Sigmoid colon (tissue), 7 donors: ENCODE measurements at places on chromosomes 13 and 19. TPM values are rescaled to one million over a fixed set of nuclear protein-coding genes. Genes with fewer than 3 reads are reported as not detected.

DNA sequence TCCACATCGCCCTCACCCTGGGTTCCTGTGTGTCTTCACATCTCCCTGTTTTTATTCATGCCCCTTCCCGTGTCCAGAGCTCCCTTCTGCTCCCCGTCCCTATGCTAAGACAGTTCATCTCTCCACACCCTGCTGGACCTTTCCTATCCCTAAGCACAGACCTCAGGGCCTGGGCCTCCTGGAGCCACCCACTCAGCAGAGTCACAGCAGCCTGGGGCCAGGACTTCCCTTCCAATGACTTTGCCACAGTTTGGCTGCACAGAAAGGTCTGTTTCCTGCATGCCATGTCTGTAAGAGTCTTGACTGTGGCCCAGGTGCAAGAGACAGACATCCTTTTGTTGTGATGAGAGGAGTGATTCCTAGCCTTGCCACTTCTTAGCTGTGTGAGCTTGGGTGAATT lies 470.7 kb downstream of the TSHZ3 start:
- no peak for DNase-seq

GRCh38 chr19:31639306-31639705 lies 290.1 kb upstream of the TSHZ3 start:
- no peak for DNase-seq

- peak; percentile 56 for DNase-seq
These were observed 5.1 kb upstream of the CCDC97 start for GRCh38 chr19:41304706-41305483.

Gene LILRB5
- 11.4 TPM for total RNA-seq

DNA sequence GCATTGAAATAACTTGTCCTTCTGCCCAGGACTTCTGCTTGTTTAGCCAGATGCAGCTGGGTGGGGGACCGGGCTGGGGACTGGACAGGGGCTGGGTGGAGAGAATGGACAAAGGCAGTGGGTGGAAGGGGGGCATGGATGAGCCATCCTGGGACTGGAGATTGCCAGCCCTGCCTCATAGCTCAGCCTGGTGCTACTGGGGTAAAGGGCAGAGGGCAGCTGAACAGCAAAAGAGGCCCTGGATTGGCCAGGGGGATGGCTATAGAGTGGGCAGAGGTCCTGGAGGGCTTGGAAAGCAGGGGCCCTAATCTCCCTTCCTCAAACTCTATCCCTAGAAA lies 17.7 kb upstream of the PLAUR start:
- no peak for DNase-seq

DNA sequence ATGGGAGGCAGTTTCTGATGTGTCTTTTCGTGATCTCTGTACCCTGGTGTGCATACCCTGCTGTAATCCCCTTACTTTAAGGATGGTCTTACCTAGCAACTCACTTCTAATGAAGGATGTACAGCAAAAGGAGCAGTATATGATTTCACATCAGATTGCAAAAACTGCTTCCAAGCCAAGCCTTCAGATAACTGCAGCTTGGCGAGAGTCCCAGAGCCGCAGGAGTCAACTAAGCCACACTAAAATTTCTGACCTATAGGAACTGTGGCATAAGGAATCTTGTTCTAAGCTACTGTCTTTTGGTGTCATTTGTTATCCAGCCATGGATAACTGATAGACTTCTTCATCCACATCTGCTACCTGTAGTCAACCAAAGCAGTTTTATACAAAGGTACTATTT lies 496.7 kb downstream of the GPC6 start:
- no peak for DNase-seq

DNA sequence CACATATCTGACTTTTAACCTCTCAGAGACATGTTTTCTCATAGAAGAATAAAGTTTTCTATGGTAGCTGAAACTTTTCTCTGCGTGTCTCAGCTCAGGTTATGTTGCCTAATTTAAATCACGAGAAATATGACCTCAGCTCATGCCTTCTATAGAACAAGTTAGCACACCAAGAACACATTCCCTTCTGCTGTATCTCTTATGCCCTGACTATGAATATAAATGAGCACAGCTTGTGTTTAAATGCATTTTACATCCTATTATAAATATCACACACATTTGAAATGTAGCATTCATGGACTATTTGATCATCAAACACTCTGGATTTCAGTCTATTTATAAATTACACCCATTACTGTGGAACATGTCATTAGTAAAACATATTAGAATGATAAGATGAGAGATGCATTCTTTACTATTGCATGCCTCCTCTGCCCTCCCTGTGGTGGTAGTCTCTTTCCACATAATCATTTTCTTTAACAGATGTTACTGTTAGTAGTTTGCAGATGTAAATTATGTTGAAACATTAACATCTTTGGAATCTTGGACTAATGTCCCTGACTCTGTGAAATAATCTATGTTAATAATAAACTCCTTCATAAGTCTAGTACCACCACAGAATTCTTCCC lies 2044.9 kb upstream of the PCDH20 start:
- no peak for DNase-seq

DNA sequence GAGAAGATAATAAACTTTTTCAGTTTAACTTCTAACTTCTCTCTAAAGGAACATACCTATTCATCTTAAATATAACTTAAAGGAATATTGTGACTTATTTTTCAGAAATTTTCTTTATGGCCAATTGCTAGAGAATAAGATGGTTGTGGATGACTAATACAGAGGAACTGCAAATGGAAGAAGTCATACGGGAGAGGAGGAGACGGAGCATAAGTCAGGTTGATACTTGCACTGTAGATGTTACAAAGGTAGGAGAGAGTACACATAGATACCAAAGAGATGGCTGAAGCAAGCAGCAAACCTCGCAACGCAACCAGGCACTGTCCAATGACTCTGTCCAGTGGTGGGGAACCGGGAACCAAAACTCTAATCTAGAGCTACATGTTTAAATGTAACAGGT lies 963.4 kb downstream of the PCDH9 start:
- DNase-seq = no peak

- no peak for DNase-seq
These were observed at the start of gene IGSF23 for GRCh38 chr19:44613295-44614178. IGSF23 (plus strand) TSS chr19:44613563; CDS start chr19:44613646, 83 bp downstream.

DNA sequence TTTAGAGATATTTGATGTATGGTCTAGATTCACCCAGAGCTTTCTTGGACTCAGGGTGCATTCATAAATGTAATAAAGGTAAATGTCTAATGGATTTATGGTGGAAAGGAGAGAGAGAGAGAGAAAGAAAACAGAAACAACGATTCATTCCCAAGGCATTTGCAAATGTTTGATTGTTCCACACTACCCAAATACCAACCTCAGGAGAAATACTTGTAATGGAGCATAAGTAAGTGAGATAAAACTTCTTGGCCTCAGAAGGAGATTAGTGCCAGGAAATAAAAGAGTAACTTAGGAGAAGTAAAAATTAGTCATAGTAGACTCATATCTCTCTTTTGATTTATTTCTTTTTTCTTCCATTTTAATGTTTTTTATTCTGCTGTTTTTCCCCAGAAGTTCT lies 40.6 kb upstream of the DGKH start:
- DNase-seq = no peak

Gene CYP4F11
- 0.66 TPM for total RNA-seq

Gene JAK3
- total RNA-seq = 2.0 TPM

- DNase-seq = no peak
These were observed 148.3 kb downstream of the PDS5B start for GRCh38 chr13:32734511-32734910.

Gene VSIG10L
- 0.68 TPM for total RNA-seq

- no peak for DNase-seq
These were observed 6.4 kb upstream of the ZNF333 start for GRCh38 chr19:14683439-14683838.

- DNase-seq = no peak
These were observed 74.8 kb downstream of the ABCC4 start for GRCh38 chr13:95226476-95226875.

GRCh38 chr19:1811472-1811894 lies 593 bp downstream of the ATP8B3 start:
- DNase-seq = peak; percentile 86

GRCh38 chr13:91313581-91313980 lies 33.9 kb upstream of the MIR17HG start:
- DNase-seq = no peak

DNA sequence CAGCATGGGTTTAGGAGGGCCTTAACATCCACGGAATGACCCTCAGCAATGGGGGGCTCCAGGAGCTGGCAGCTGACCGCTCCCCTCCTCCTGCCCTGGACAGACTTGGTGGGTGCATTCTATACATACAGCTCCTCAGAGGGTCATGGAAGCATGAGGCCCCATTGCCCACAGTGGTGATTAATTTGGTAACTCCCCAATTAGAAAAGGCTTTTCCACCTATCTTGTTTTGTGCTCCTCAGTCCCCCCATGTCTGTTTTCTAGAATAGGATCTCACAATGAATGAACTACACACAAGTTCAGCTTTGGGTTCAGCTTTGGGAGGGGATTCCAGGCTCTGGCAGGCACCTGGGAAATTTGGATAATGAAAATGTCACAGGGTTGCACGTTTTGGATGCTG lies 707.8 kb downstream of the UQCRFS1 start:
- DNase-seq = peak; percentile 52

DNA sequence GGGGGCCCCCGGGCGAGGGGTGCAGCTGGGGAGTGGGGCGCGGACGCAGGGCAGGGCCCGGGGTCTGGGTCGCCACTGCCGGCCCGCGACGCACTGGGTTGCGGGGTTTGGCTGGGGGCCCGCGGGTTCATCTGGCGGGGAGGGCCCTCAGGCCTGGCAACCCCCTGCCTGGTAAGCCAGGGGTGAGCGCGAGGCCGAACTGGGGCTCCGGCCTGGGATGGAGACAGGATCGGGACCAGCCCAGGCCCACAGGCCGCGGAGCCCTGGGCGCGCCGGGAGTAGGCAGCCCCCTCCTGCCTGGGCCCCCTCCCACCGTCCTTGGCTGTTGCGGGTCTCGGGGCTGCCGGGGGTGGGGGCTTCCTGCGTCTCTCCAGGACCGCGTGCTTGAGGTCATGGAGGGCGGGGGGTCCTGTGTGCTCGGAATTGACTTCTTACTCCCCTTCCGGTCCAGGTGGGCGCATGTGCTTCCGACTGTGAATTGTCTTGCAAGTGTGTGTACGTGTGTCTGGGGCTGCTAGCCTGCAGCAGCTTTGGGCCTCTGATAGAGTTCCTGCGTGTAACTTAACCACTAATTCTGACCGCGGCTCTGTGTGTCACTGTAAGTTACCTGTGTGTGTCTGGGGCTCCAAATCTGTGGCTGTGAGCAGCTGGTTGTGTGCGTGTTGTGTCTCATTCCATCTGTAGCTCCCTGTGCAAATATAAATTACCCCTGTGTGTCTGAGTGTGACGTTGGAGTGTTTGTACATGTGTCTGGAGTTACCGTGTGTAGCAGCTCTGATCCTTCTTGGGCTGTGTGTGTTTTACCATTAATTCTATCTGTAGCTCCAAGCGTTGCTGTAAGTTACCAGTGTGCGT lies 751 bp downstream of the GRAMD1A start:
- no peak for DNase-seq

DNA sequence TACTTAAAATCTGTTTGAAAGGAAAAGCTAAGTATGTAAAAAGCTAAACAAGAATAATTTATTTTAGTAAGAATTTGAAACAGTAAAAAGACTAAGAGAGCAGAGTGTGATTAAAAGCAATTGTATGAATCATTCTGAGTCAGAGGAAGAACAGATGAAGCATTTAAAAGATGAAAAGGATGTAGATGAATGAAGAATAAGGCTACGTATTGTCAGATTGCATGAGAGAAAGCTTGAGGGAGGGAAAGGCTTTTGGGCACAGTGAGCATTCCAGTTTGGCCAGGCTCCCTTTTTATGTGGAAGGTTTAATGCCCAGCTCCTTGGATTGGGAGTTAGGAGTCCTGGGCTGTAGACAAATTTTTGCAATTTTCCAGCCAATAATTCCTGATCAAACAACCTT lies 117.7 kb downstream of the FREM2 start:
- DNase-seq = no peak

DNA sequence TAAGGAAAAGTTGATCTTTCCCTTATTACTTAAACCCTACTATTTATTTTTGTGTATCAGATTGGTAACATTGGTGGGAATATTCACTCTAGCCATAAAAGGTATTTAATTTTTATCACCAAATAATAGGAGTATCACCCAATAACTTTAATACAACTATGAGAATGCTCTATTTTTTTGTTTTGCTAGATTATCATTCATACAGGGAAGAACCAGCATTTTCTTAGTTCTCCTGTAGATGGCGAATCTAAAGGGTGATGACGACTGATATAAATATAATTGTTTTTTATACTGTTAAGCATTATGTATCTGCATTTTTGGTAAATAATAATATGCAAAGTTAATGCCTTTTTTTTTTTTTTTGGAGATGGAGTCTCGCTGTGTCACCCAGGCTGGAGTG lies 7.9 kb upstream of the FRY start:
- no peak for DNase-seq

DNA sequence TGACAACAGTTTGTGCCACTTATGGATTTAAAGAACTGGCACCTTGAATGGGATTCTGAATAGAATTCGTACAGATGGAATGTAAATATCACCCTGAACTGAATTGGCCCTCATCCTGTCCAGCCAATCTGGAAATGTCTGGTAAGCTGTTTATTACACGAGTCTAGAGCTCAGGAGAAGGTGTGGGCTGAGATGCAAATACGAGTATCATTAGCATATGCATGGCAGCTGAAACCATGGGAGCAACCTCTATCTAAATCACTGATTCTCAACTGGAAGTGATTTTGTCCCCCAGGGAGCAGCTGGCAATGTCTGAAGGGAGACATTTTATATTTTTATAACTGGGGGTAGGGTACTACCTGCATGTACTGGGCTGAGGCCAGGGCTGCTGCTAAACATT lies 15.6 kb upstream of the VWA8 start:
- DNase-seq = no peak

DNA sequence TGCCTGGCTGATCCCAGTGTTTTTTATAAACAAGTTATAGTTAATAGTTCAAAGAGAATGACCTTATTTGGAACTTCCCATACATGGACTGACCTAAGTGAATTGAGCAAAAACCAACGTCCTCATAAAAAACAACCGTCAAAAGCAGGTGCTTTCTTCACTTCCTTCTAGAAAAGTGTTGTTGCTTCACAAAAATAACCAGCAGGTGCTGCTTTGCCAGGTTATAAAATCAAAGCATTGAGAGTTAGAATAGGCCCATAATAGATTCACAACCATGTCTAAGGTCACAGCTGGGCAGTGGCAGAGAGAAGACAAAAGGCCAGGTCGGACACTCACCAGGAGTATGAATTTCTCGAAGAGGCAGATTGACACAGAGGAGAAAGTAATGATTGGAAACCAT lies 9.5 kb downstream of the RUBCNL start:
- no peak for DNase-seq

DNA sequence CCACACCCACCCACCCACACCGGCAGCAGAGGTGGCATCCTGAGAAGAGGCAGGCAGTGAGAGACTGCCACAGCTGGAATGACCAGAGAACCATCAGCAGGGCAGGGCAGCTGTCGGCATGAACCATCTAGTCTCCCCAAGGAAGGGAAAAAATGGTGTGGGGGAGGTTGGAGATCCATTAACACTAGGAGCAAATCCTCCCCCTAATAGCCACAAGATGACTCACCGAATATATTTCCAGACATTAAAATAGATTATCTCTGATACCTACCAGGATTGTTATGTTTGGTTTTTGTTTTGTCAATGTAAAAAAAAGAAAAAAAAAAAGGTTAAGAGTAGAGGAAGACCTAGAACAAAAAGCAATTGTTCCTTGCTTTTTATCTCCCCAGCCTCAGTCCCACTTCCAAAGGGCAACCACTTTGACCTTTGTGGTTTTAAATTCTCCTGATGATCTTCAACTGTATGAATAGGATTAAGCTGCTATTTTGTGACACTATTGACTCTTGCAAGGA lies 34.2 kb downstream of the THSD1 start:
- DNase-seq = no peak
